ENCODE measurements at places on chromosomes 1 and 21. TPM values are rescaled to one million over a fixed set of nuclear protein-coding genes. Genes with fewer than 3 reads are reported as not detected.

CASQ2 gene
- 416 TPM for total RNA-seq

SRGAP2C gene
- 14.6 TPM for total RNA-seq

DHCR24 gene
- total RNA-seq = 9.9 TPM

CBR3 gene
- total RNA-seq = 1.6 TPM

ZMYND12 gene
- under 0.01 TPM for total RNA-seq

NBPF1 gene
- total RNA-seq = 69.4 TPM

HNRNPCL1 gene
- total RNA-seq = not detected

CYP4Z1 gene
- 1.0 TPM for total RNA-seq

BNIPL gene
- 0.52 TPM for total RNA-seq

IRF2BP2 gene
- 83.0 TPM for total RNA-seq

VAV3 gene
- 11.0 TPM for total RNA-seq

FCRL2 gene
- total RNA-seq = not detected

COL8A2 gene
- 11.0 TPM for total RNA-seq

TSPEAR gene
- not detected for total RNA-seq

KLF17 gene
- under 0.01 TPM for total RNA-seq

FAM163A gene
- under 0.01 TPM for total RNA-seq

LZIC gene
- 42.3 TPM for total RNA-seq

PLA2G2F gene
- not detected for total RNA-seq

KRTAP10-6 gene
- not detected for total RNA-seq

TNFRSF18 gene
- total RNA-seq = 1.6 TPM

TNFAIP8L2 gene
- 4.2 TPM for total RNA-seq

TGFBR3 gene
- 54.3 TPM for total RNA-seq

CSDE1 gene
- total RNA-seq = 657 TPM

MATN1 gene
- 1.6 TPM for total RNA-seq

CD1C gene
- 2.1 TPM for total RNA-seq

RAB3B gene
- total RNA-seq = under 0.01 TPM

GNG12 gene
- 33.9 TPM for total RNA-seq

NUCKS1 gene
- 152 TPM for total RNA-seq

FNDC5 gene
- total RNA-seq = 366 TPM

HP1BP3 gene
- total RNA-seq = 192 TPM

SH3GLB1 gene
- 57.9 TPM for total RNA-seq

HMCN1 gene
- 16.7 TPM for total RNA-seq

CFHR2 gene
- not detected for total RNA-seq

PIGR gene
- total RNA-seq = under 0.01 TPM

CFAP141 gene
- not detected for total RNA-seq

IL10 gene
- total RNA-seq = 1.6 TPM

DISP1 gene
- 7.3 TPM for total RNA-seq

PHACTR4 gene
- 5.2 TPM for total RNA-seq

CDC20 gene
- 6.8 TPM for total RNA-seq

F5 gene
- 1.0 TPM for total RNA-seq

SH2D1B gene
- 0.52 TPM for total RNA-seq

C21orf58 gene
- 3.1 TPM for total RNA-seq

FCRL1 gene
- total RNA-seq = under 0.01 TPM

ZYG11A gene
- not detected for total RNA-seq

PPIAL4G gene
- not detected for total RNA-seq

OR2T10 gene
- total RNA-seq = not detected

SPAG17 gene
- 0.52 TPM for total RNA-seq

Data from skeletal muscle tissue (tissue), 5 donors.